ENCODE measurements at places on chromosomes 11 and 22.

GRCh38 chr11:1844221-1845094 lies 5.7 kb downstream of the TNNI2 start:
- DNase-seq, result peak; percentile 46

DNA sequence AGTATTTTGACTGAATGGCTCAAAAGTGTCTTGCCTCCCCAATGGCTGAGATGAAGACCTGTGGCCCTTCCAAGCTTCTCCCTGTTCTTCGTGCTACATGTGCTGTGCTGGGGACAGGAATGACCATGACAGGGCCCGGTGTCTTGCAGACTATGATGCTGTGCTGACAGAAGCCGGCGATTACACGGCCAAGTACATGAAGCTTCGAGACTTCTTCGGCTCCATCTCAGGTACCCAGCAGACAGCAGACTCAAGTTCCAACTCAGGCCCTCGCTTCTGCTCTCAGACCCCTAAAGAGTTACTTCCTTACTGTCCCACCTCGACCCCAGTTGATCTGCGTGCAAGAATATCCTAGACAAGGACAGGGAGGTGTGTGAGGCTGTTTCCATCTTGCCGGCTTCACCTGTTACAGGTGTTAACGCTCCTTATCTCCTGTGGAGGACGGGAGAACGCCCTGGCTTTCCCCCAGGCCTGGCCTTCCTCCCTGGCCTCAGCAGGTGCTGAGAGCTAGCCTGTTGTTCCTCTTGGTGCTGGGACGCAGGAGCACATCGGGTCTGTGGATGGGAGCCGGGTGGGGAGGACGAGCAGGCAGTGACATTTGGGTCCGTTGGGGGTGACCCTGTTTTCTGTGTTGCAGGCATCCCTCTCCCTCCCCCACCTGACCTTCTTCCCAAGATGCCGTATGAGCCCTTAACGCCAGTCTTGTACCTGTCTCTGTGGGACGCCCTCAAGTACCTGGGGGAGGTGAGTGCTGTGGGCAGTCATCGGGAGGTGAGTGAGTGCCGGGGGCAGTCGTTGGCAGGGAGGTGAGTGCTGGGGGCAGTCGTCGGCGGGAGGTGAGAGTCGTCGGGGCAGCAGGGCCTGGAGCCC lies 38.1 kb downstream of the GLB1L2 start:
- DNase-seq, result no peak

DNA sequence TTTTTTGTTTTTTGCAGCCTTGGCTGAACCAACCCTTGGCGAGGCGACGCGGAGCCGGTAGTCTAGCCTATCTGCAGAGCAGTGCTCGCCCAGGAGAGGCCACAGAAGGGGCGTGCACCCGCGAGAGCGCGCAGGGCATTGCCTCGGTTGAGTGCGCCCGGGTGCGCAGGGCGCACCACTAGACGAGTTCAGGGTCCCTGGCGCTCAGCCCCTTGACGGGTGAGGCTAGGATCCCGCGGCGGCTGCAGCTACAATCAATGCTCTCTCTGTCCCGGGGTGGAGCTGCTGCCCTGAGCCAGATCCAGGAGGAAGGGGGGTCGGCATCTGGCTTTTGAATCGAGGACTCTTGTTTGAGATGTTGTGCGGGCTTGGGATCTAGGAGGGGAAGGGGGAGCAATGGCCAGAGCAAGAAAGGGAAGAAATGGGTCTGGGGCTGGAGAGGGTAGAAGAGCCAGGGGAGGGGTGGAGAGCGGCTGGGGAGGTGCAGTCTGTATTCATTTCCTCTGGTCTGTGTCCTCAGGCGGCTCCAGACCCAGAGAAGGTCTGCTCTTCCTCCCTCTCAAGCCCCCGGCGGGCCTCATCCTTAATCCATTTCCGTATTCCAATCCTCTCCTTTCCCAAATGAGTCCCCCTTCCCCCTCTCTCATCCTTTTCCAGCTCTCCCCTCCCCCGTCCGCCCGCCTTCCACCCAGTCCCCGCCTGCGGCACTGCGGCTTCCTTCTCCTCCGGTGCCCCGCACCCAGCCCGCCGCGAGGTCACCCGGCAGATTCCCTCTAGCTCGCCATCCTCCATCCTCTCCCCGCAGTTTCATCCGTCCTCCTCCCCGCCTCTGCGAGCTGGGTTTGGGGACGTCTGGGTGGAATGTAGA lies 797 bp downstream of the THY1 start:
- DNase-seq, result no peak

GRCh38 chr11:57874981-57875380 lies 113.4 kb downstream of the CTNND1 start:
- DNase-seq, result no peak

DNA sequence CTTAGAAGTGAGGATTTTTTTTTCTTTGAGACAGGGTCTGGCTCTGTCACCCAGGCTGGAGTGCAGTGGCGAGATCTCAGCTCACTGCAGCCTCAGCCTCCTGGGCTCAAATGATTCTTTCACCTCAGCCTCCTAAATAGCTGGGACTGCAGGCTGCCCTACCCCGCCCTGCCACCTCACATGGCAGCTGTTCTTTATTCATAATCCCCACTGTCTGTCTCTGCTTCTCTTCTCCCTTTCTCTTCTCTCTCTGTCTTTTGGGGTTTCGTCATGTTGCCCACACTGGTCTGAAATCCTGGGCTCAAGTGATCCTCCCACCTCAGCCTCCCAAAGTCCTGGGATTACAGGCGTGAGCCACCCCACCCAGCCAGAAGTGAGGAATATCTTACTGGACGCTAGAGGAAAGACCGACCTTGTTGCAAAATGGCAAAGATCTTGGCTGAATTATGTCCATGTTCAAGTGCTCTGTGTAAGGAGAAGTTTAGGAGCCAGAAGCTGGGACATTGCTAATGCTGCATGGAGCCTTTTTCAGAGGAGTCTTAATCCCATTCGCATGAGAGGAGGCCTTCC lies 21.9 kb downstream of the KRTAP5-5 start:
- no peak for DNase-seq

DNA sequence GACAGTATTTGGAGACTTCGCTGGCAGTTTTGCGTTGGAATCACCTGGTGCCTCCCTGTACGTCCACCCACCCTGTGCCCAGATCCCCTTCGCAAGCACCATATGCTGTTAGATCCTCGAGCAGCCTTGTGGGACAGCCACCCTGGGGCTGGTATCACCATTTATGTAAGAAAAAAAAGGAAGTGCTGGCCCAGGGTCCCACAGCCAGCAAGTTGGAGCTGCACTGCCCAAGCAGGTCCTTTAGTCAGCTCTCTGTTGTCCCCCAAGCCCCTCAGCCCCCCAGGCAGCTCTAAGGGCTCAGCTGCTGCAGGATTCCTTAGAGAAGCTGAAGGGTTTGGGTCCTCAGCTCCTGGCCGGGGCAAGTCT lies 80.3 kb downstream of the FBLN1 start:
- DNase-seq, result no peak

DNA sequence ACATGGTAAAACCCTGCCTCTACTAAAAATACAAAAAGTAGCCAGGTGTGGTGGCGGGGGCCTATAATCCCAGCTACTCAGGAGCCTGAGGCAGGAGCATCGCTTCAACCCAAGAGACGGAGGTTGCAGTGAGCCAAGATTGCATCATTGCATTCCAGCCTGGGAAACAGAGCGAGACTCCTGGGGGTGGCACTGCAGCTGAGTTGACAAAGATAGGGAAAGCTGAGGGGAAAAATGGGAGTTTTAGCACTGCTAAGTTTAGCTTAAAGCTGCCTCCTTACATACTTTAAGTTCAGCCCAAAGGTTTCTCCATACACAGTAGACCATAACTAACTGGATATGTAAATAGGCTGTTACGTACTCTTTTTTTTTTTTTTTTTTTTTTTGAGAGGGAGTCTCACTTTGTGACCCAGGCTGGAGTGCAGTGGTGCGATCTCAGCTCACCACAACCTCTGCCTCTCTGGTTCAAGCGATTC lies 9.0 kb upstream of the USP28 start:
- DNase-seq, result no peak

- DNase-seq, result no peak
These were observed 43.6 kb downstream of the SYN3 start for GRCh38 chr22:33014621-33015020.

GRCh38 chr11:133842053-133842452 lies 3.3 kb downstream of the SPATA19 start:
- DNase-seq, result no peak

GRCh38 chr11:73401217-73401923 lies 25.2 kb downstream of the RELT start:
- DNase-seq, result no peak

DNA sequence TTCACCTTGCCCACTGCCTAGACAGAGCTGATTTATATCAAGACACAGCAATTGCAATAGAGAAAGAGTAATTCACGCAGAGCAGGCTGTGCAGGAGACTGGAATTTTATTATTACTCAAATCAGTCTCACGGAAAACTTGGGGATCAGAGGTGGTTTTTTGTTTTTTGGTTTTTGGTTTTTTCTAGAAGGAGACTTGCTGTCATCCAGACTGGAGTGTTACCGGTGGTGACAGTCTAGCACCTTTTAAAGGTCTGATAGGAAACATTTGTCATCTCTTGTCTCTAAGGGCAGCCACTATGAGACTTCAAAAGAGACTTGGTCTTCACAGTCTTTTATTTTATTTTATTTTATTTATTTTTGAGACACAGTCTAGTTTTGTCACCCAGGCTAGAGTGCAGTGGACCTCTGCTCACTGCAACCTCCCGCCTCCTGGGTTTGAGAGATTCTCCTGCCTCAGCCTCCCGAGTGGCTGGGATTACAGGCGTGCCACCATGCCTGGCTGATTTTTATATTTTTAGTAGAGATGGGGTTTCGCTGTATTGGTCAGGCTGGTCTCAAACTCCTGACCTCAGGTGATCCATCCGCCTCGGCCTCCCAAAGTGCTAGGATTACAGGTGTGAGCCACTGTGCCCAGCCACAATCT lies 19.1 kb downstream of the APOBEC3H start:
- peak; percentile 67 for DNase-seq

DNA sequence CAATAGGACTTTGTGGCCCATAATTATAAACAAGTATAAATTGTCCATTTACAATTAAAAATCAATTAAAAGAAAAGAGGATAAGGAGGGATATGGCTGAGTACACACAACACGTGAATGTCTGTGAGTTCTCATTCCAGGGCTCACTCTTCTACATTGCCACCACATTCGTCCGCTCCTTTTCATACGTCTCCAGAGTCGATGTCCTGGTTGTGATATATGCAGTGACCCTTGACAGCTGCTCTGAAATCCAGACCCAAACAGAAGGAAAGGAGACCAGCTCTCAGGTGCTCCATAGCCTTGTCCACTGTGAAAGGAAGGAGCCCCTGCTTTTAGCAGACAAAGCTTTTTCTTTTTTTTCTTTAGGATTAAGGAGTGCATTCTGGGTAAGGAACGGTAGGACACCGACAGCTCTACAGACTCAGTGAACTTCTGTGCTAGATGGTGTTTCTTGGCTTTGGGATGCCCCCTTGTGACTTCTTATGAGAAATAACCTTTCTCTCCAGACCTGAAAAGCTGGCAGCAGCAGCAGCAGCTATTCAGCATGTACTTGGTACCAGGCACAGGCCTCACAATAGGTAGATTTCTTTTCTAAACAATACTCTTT lies 19.7 kb upstream of the DNAJB13 start:
- no peak for DNase-seq

GRCh38 chr11:10619131-10619680 lies 50.7 kb upstream of the LYVE1 start:
- no peak for DNase-seq

DNA sequence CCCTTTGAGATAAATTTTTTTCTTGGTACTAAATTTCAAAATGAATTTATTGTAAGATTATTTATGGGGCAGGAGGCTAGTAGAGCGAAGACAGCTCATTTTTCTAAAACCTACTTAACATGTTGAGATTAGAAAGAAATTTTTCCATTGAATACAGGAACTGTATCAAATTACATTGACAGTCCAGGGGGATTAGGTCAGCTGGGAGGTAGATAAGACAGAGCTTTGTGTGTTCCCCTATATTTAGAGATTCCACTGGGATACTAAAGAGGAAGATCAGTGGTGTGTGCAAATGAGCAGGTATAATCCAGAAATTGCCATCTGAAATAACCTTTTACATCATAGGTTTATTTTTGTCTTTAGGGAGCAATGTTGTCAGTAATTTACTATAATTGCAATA lies 32.1 kb downstream of the ENDOD1 start:
- DNase-seq, result no peak

- DNase-seq, result no peak
These were observed 198.3 kb downstream of the CASP12 start for GRCh38 chr11:104699981-104700380.

DNA sequence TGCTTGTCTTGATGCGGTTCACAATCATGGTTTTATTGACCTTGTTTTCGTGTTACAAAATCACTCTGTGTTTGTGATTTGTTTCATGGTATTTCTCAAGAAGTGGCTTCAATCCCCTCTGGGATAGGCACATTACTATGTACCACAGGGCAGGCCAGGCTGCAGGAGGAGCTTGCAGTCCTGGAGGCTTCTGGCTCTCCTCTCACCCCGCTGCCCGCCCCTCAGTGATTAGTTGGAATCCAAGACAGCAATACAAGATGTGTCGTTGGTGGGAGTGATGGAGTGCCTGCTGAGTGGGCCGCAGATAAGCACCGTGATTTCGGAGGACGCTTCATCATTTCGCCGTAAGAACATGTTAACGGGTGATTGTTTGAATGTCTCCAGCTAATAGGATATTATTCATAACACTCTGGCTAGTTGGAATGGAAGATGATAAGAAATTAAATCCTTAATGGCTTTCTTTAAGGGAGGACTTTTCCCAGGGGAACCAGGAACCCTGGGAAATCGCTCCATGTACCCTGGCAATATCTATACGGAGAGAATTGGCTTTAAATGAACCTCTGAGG lies 384.4 kb downstream of the MIAT start:
- DNase-seq, result no peak

- DNase-seq, result no peak
These were observed 8.9 kb upstream of the ANKK1 start for GRCh38 chr11:113378692-113379091.

DNA sequence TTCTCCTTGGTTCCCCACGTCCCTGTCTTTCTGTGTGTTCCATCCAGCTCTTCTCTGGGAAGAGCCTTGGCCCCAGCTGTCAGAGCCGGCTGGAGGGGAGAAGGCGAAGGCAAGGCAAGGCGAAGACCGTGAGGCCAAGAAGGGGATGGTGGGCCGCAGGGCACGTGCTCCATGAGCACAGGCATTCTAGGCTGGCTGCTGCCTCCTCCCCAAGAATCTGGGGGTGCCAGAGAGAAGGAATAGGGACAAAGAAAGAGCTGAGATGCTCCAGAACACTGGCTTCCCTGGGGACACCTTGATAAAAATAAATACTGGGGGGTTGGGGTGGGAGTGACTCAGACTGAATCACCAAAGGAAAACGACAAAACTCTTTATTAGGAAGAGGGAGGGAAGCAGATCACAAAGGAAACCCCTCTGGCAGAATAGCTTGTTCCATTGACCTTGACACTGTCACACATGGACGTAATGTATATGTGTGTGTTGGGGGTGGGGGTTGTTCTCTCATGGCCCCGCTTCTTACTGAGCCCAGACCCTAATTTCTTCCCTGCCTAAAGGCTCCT lies 52.5 kb downstream of the NECTIN1 start:
- DNase-seq, result no peak

- no peak for DNase-seq
These were observed 77.6 kb upstream of the KCNQ1OT1 start for GRCh38 chr11:2777386-2777785.

GRCh38 chr11:77067861-77068443 lies 1.2 kb downstream of the CAPN5 start:
- no peak for DNase-seq

GRCh38 chr22:46563381-46564083 lies 26.1 kb upstream of the CELSR1 start:
- peak; percentile 75 for DNase-seq

- DNase-seq, result no peak
These were observed 564.2 kb upstream of the ANO5 start for GRCh38 chr11:21628641-21629040.

All from immature natural killer cell (primary cell).